ENCODE measurements at places on chromosomes 1 and 21.

DNA sequence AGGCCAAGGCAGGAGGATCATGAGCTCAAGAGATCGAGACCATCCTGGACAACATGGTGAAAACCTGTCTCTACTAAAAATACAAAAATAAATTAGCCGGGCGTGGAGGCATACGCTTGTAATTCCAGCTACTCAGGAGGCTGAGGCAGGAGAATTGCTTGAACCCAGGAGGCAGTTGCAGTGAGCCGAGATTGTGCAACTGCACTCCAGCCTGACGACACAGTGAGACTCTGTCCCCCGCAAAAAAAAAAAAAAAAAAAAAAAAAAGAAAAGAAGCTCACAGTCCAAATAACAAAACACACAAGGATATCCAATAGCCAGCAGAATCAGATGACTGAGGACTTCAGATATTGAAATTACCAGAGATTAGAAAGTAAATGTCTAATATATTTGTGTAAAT, 11.8 kb downstream of the AHCTF1 start:
- no peak for DNase-seq

GRCh38 chr1:114427612-114428011, 83.4 kb downstream of the TRIM33 start:
- DNase-seq: no peak

DNA sequence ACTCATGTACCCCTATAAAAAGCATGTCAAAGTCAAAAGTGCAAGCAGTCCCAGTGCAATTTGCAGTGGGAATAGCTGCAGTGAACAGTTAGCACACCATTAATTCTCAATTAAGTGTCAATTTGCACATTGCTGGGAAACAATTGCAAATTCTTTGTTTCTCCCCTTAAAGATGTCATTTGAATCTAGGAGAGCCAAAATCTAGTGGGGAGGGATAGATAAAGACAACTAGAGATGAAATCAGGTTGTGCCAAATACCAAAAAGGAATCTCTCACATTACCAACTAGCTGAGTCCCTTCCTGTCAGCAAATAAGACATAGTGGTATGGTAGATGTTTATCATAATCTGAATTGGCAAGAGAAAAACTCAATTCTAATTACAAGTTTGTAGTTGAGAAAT, 330.7 kb downstream of the NUF2 start:
- no peak for DNase-seq

GRCh38 chr1:203338335-203339036, 12.4 kb downstream of the FMOD start:
- peak; percentile 62 for DNase-seq

- no peak for DNase-seq
These were observed 161.6 kb upstream of the RAB4A start for GRCh38 chr1:229109320-229109761.

GRCh38 chr1:83087851-83088250, 911.1 kb downstream of the TTLL7 start:
- DNase-seq: no peak

DNA sequence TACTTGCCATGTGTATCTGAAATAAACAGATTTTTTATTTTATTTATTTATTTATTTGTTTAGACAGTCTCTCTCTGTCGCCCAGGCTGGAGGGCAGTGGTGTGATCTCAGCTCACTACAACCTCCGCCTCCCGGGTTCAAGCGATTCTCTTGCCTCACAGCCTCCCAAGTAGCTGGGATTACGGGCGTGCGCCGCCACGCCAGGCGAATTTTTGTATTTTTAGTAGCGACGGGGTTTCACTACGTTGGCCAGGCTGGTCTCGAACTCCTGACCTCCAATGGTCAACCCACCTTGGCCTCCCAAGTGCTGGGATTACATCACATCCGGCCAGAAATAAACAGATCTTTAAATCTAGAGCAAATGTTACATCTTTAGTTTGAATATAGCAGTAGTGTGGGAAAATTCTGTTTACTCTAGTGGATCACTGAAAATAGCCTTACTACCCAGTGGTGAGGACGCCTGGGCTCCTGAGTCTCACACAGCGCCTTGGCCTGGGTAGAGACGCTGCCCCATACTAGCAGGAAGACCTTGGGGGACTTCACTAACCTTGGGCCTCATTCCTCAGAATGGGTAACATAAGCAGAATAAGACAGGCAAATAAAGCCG, 709 bp downstream of the GART start:
- no peak for DNase-seq

DNA sequence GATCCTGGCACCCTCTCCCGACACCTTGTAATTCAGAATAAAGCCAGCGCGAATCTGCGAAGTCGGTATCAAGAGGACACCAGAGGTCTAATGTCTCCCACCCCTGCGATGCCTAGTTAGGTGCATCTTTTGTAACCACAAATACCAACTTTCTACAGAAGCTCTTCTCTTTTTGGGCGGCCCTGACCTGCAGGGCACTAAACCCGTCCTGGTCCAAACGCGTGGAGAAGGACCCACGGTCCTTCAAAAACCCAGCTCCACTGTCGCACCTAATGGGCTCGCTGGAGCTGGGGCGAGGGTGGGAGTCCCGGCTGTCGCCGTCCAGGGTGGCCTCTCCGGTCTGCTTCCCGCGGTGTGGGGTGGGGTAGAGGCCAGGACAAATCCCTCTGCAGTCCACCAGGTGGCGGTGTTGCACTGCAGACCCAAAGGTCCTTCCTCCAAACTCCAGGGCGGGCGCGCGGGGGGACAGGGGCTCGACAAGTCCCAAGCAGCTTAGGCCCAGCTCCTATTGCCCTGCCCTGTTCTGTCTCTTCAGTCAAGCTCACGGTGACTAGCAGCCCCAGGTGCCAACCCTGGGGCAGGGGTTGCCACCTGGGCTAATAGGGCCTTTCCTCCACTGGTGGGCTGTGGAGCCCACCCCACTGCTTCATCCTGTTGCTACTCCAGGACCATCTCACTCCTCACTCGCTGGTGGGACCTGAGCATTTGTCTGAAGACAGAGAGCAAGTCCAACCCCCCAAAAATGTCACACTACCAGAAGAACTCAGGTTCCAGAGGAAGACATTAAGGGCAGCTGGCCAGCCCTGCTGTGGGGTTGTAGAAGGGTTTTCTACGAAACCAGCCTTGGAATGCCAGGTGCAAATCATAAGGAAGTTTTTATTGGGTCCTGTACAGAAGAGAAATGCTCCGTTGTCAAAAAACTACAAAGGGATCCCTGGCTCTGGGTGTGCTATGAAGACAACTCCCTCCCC, 2.8 kb downstream of the HES3 start:
- peak; percentile 64 for DNase-seq

DNA sequence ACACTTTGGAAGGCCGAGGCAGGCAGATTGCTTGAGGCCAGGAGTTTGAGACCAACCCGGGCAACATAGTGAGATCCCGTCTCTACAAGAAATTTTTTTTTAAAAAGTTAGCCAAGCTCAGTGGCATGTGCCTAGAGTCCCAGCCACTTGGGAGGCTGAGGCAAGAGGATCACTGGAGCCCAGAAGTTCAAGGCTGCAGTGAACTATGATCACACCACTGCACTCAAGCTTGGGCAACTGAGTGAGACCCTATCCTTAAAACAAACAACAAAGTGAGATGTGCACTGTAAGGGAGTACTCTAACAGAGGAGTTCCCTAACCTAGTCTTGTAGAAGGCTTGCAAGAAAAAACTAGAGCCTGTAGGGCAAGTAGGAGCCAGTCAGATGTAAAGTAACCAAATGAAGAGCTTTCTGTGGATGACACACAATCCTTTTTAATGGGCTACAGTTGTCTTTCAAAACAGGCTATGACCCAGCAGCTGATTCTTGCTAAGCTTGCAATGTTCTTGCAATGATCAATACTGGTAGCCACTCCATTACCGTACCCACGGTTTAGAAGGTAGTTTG, 38.0 kb upstream of the SRP9 start:
- no peak for DNase-seq

DNA sequence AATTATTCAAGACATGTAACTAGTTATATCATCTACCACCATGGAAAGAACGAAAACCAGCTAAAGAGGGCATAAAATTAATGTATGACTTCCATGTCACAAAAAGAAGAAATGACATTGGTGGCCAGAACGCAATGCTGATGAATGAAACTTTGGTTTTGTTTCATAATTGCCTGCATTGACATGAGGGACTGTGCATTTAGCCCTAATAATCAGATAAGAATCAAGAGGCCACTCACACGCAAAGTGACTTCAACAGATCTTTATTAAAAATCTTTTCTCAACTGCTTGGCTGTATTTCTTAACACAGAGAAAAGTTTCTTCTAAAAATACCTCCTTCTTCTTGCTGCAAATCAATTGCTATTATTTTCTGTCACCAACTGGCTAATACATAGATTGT, 184.7 kb upstream of the RUNX1 start:
- no peak for DNase-seq

DNA sequence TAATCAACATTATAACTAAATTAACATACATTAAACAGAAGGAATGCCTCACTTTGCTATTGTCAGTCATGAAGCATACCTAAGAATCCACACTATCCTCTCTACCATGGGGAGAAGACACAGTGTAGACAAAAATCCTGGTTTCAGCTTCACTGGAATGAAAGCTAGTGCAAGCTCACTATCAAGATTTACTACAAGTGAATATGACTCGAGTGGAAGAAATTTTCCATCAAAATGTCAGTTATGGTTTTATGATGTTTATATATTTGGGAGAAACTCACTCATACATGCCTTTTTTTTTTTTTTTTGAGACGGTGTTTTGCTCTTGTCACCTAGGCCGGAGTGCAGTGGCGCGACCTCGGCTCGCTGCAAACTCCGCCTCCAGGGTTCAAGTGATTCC, 424.3 kb downstream of the KCNT2 start:
- DNase-seq: no peak

- DNase-seq: no peak
These were observed 141.0 kb upstream of the HP1BP3 start for GRCh38 chr1:20928146-20928545.

DNA sequence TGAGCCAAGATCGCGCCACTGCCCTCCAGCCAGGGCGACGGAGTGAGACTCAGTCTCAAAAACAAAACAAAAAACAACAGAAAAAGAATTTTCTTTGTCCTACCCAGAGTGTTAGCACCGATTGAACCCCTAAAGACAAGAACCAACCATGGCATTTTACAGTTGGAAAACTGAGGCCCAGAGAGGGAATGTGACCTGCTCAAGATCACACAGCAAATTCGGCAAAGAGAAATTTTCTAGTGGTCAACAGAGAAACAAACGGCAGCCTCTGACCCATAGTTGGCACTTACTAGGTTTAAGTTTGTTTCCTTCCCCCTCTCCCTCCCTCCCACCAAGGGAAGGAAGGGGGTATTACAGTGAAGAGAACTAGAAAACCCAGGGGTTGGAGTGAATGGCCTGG, 20.5 kb upstream of the ACTL8 start:
- no peak for DNase-seq

- DNase-seq: no peak
These were observed 18.2 kb downstream of the TRPM2 start for GRCh38 chr21:44371596-44371995.

Measured in DMS153 (cell line).